Stimulated activated CD4-positive, alpha-beta T cell treated with anti-CD3 and anti-CD28 coated beads, Interleukin-12 subunit alpha, Interleukin-12 subunit beta, amount 100 ng/mL, for 48 hours (primary cell): ENCODE measurements at places on chromosomes 6 and 20.

DNA sequence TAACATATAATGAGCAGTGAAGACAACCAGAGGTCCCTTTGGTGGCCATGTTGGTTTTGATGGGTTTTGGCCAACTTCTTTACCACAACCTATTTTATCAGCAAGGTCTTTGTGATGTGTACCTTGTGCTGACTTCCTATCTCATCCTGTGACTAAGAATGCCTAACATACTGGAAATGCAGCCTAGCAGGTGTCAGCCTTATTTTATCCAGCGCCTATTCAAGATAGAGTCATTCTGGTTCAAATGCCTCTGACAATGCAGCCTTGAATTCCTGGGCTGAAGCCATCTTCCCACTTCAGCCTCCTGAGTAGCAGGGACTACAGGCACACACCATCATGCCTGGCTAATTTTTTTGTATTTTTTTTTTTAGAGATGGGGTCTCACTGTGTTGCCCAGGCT is 7.8 kb upstream of the TRIM38 start:
- DNase-seq: no peak

- no peak for DNase-seq
Observed at GRCh38 chr6:69202768-69203167, 567.7 kb downstream of the ADGRB3 start.

- no peak for DNase-seq
Observed at GRCh38 chr6:903761-904160, 210.8 kb upstream of the EXOC2 start.

DNA sequence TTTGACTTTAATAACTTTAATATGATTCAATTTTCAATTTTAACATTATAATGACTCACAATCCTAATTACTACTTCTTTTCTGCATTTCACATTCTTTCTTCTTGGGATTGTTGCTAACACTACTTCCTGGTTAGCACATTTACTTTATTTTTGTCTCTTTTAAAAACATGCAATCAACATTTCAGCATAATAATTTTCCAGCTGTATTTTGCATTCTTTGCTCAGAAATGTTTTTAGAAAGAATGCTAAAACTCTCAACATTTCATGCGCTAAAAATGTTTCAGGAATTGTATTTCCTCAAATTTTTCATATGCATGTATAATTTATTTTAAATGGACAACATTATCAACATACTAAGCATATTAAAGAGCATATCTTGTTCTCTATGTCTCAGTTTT is 1302.1 kb upstream of the GJE1 start:
- DNase-seq: no peak

DNA sequence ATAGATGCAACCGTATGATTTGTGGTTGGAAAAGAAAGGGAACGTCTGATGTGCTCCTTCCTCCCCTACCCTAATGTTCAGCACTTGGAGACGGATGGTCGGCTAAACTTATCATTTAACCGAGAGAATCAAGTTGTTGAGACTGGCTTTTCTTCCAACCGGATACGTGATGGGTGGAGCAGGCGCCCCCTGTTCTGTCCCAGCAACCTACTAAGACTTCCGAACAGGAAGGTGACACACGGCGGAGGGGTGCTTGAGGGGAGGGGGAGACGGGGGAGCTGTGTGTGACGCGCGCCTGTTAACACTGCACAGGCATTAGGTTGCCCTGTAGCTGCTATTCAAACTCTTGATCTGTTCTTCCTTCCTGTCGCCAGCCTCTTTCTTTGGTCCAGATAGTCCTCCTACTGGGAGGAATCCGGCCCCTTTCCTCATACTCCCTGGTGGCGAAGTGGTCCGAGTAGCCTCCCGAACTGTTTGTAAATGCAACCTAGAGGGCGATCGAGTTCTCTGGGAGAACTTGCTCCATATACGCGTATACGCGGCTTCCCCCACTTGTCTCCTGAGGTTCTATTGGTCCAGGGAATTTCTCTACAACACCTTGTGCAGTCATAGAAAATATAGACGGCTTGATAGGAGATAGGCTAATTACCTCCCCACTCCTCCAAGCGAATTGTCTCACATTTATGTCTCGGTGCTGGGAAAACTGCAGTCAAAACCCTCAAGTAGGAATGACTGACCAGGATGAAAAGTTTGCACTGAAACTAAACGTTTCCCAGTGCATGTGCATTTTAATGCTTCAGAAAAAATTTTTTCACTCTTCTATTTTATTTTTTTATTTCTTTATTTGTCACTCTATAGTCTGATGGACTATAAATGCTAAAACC is 126.0 kb upstream of the SLC2A12 start:
- DNase-seq: peak; percentile 66

DNA sequence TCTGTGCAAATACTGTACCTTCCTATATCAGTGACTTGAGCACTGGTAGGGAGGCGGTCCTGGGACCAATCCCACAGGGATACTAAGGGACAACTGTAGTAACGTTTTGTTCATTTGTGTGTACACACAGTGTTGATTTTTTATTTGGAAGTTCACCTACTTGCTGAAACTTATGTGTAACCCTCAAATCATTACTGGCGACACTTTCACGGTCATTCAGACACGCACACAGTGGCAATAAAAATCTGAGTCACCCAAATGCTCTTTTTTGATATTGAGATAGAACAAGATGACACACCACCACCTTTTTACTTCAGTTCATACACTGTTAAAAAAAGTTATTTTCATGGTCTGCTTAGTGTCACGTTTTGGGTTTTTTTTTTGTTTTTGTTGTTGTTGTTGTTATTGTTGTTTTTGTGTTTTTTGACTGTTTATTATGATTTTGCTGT is 79.8 kb downstream of the QKI start:
- DNase-seq: no peak

GRCh38 chr6:73823832-73824231 is 127.8 kb downstream of the CD109 start:
- DNase-seq: no peak

GRCh38 chr6:13695252-13695651 is 16.4 kb downstream of the RANBP9 start:
- DNase-seq: no peak
